CD4-positive, alpha-beta T cell treated with Interferon alpha-2 for 1 hour (primary cell): ENCODE measurements at places on chromosomes 1 and 21.
A peak's percentile ranks its signal among the peaks of the same experiment; 100 is the strongest.

DNA sequence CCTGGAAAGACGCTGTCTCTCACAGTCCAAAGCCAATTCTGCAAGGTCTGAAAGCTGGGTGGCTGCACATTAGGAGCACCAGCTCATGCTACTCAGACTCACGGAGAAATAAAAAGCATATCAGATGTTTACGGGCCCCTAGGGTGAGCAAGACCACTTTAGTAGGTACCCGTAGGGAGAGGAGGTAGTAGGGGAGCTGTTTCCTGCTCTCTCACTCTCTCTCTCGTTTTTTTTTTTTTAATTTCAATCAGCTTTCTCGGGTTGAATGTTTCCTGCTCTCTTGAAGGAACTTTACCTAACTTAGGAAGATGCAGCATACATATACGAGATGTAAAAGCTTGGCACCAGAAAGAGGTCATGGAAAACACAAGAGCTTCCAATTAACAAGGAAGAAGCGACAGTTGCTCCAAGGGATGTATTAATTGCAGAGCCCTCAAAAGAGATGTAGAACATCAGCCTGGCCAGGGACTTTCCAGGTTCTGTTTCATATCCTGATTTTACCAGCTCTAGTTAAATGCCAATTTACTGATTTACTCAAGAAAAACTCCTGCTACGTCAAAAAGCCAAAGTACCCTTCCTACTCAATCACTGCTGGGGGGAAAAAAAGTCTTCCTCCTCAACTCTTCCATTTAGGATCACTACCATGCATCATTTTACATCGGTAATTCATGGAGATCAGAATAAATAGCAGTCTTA, 3.1 kb downstream of the LORICRIN start:
- no peak for DNase-seq

- DNase-seq: no peak
Observed at GRCh38 chr1:201185527-201186128, 5.0 kb upstream of the IGFN1 start.

GRCh38 chr1:183675381-183675780, 22.3 kb upstream of the APOBEC4 start:
- DNase-seq: no peak

DNA sequence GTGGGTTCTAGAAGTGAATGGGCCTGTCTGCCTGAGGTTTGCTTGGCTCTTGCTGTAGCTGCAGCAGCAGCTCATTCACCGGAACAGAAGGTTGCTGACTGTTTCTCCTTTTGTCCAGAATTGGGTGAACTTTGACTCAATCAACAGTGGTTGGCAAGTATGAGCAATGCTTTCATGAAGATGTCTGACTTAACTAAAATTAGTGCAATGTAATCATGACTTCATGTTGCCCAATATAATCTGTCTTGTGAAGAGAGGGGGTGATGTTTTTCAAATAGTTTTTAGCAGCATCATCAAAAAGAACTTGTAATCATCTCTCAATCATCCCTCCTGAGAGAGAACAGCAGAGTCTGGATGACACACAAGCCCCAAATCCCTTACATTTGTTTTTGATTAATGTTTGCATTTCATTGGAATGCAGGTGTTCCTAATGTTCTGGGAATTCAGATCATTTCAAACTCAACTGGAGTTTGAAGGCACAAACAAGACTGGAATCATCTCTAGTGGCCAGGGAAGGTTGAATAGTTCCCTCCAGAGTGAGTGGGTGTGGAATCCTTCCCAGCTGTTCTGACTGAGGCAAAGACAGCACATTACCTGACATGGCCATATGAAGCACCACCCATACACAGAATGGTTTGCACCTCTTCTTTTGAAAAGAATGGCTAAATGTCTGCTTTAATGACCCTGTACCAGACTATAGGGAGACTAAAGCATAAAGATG, 82.9 kb downstream of the HLX start:
- DNase-seq: no peak

GRCh38 chr1:115090186-115090490, 835 bp upstream of the TSPAN2 start:
- no peak for DNase-seq

GRCh38 chr1:109786531-109787021, 22.9 kb upstream of the EPS8L3 start:
- no peak for DNase-seq

DNA sequence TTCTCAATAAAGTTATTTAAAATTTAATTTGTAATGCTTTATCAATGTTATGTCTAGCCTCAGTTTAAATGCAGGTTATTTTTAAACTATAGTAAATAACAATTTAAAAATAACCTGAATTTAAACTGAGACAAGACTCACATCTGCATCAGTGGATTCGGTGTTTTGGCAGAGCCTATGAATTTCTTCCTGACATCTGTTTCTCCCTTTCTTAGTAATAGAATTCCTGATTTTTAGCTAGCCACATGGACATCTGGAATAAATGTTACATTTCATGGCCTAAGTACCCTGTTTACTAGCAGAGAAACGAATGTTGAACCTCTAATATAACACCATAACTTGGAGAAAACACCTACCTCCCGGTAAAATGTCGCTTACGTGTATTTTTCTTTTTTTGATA, 1141.6 kb upstream of the ADGRL2 start:
- no peak for DNase-seq

GRCh38 chr21:34022627-34023335, 50.6 kb upstream of the MRPS6 start:
- peak; percentile 25 for DNase-seq

DNA sequence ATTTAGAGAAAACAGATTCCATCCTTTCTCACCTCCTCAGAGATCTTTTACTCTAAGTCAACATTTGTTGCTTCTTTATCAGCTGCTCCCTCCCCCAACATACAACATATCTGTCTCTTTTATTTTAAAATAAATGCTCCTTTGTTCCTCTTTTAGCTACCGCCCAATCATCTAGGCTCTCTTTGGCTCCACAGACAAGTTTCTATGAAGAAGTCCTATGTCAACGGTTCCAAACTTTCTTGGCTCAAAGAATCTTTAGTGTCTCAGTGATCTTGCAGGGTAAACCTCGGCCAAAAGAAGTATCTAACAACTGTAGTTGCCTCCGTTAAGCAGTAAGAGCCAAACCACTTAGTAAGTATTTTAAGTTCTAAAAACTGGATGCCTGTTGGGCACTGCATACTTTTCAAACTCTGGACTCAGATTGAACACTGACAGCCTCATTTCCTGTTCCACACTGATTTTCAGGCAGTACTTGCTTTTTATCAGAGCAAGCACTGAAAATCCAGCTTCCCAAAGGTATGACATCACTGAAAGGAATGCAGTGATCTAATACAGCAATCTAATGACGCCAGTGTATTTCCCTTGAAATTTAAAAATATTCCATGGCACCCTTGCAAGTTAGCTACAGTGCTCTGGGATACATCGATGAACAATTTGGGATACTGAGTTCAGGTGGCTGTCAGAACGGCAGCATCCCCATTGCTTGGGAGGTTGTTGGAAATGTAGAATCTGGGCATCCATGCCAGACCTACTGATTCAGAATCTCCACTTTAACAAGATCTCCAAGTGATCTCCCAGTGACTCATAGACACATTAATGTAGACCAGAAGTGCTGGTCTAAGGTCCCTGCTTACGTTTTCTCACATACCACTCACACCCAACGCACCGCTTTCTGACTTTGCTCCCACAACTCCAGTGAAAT, 26.8 kb downstream of the EGLN1 start:
- DNase-seq: no peak

- no peak for DNase-seq
Observed at GRCh38 chr21:29053656-29054055, 19.8 kb downstream of the CCT8 start.

- DNase-seq: no peak
Observed at GRCh38 chr1:248812736-248813425, 12.8 kb downstream of the SH3BP5L start.

- DNase-seq: peak; percentile 20
Observed at GRCh38 chr1:154326546-154327465, 1.5 kb downstream of the ATP8B2 start.

GRCh38 chr1:231019711-231020110, 20.3 kb downstream of the FAM89A start:
- DNase-seq: no peak
